ENCODE measurements at places on chromosomes 12 and 14.

DNA sequence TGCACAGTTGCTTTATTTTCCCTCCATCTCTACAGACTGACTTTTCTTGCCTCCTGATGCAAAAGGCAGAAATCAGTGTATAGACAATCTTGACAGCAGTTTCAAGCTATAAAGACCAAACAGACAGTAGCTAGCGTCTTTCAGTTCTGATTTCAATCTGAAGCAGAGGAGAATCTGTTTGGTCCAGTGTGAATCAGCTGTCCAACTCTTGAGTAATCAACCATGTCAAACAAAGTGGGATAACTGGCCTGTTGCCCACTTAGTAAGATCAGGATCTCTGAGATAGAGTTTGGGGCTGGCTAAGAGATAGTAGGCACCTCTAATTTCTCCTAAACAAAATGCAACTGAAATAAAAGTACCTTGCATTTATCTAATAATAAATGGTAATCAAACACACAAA is 797.4 kb upstream of the FBXO33 start:
- DNase-seq = no peak

DNA sequence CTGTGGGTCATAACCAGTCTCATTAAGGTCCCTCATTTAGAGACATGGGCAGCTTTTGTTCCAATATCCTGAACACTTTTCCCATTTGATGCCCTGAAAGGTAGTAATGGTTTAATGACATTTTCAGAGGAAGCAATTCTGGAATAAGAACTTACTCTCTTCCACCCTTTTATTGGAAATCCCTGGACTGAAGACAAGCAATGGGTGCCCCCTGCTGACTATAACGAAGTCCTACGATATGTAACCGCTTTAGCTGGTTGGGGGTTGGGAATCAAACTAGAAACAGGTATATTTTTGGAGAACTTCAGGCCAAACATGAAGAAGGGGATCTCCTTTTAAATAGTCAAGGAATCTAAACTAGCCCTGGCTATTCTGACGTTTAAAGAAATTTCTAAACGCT is 20.5 kb downstream of the SARNP start:
- DNase-seq = no peak

- no peak for DNase-seq
These were observed 29.6 kb downstream of the EEA1 start for GRCh38 chr12:92899386-92900001.

DNA sequence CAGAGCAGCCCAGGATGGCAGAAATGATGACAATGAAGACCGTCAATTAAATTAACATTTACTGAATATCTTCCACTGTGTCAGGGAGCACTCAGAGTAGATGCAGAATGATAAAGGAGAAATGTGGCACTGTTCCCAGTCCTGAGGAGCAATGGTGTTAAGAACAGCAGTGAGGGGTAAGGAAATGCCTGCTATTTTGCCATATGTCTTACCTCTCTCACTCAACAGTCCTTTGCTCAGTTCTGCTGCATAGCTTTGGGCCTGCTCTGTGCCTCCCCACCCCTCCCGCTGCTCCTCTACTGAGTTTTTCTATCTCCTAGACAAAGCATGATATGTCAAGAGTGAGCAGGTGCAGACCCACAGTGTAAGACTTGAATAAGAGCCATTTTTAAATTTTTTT is 318.8 kb downstream of the NAV3 start:
- DNase-seq = no peak

- DNase-seq = no peak
These were observed 4.0 kb downstream of the ACVRL1 start for GRCh38 chr12:51911307-51911706.

GRCh38 chr12:26319511-26319910 is 124.1 kb downstream of the SSPN start:
- no peak for DNase-seq

DNA sequence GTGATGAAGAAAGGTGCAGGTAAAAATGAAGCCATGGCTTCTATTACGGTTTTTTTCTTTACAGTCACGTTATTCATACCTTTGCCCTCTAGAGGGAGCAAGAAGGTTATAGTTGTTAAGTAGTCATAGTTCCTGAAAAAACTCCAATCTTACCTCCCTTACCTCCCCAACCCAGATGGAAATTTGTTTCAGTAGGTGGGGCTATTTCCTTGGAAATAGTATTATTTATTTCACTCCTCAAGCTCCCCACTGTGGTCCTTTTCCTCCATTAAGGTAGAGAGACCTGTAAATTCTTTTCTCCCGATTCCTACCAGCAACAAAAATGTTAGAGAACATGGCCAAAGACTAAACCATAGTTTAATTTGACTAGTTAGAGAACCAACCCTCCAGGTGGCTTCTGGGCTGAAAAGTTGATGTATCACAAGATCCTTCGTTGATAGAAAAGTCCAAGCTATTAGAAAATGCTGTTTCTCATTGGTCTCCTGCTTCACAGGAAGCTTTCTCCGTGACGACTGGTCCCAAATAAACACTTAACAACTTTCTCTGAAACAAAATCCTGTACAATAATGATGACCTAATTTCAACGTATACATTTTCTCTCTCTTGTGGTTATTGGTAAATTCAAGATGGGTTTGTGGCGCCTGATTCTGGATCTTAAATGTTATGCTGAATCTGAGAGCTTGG is 43.5 kb downstream of the TMX1 start:
- no peak for DNase-seq

DNA sequence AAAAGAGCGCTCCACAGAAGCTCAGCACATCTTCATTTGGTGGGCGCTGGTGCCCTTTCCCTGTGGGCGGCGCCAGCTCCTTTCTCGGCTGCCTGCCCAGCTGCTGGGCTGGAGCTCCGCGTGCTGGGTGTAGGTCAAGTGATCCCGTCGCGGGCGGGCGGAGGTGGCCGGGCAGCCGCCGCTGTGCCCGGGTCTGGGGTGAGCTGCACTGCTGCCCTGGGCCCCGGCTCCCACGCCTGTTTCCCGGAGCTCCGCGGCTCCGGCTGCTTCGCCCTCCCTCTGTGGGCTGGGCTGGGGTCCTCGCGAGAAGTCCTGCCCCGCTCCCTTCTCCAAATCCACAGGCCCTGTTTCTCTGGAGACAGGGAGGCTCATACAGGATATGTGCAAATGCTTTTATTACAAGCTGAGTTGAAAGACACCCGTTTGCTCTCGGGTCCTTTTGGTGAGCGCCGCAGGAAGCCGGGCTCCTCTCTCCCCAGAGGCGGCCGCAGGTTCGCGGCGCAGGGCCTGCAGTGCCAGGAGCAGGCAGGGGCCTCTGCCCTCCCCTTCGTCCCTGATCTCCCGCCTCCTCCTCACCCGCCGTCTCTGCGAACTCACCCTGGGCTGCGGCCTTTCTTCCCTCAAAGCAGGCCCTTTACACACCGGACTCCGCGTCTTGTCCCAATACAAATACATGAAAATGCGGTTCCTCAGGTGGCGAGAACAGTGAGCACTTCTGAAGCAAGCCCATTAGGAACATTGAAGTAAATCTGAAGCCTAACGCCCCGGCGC is 67.8 kb upstream of the CAPRIN2 start:
- no peak for DNase-seq

- DNase-seq = no peak
These were observed 4.0 kb downstream of the ASCL1 start for GRCh38 chr12:102961466-102961855.

GRCh38 chr12:102444707-102445106 is 35.7 kb downstream of the IGF1 start:
- no peak for DNase-seq

DNA sequence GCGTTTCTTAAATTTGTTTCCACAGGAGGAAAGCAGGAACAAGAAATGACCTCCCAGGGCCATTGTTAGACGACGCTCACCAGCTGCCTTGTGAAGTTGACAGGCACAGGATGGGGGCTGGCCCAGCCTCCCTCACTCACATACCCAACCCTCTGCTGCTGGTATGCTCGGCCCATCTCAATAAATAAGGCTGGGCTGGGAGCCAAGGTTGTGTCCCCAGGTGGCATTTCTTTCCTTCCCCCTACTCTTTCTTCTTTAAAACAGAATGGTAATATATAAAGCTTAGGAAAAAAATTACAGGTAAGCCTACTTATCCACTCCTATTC is 93.0 kb downstream of the ACTN1 start:
- no peak for DNase-seq

- no peak for DNase-seq
These were observed 600.5 kb downstream of the RERGL start for GRCh38 chr12:17489452-17489851.

GRCh38 chr12:42969355-42969754 is 379.8 kb upstream of the PRICKLE1 start:
- no peak for DNase-seq

DNA sequence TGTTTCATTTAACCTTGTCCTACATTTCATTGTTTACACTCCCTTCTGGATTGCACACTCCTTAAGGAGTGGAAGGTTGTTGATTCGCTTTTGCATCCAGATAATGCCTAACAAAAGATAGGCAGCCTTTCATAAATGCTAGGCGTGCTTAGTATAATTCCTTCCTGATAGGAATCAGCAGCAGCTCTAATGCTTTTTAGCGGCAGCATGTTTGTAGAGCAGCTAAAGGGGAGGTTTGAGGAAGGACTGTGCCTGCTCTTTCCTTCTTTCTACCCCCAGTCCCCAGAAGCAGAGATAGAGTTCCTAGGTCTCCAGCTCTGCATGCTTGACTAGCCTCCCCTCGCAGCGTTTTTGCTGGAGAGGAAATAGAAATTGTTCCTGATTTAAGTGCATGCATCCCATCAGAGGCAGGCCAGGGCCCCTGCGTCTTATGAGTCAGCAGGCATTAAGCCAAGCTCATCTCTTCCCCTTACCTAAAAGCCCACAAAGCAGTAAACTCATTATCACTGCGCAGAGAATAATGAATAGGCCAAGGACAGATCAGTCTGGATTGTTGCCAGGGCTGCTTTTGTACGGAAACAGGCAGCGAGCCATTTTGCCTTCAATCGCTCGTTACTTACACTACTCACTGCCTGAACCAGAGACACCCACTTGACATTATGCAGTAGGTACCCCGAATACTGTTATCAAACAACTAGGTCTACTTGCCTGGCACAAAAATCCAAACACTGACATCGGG is 14.0 kb upstream of the TBPL2 start:
- no peak for DNase-seq

DNA sequence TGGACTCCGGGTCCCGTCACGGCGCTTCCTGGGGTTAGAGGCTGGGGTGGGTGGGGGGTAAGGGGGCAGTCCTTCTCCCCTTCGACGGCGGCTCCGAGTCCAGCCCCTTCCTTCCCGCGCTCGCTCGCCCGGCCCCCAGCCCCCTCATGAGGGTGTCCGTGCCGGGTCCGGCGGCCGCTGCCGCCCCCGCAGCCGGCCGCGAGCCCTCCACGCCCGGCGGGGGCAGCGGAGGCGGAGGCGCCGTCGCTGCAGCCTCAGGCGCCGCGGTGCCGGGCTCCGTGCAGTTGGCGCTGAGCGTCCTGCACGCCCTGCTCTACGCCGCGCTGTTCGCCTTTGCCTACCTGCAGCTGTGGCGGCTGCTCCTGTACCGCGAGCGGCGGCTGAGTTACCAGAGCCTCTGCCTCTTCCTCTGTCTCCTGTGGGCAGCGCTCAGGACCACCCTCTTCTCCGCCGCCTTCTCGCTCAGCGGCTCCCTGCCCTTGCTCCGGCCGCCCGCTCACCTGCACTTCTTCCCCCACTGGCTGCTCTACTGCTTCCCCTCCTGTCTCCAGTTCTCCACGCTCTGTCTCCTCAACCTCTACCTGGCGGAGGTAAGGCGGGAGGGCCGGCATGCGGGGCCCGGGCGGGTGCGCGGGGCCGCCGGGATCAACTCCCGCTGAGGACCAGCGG is 500 bp downstream of the GPR137C start:
- DNase-seq = no peak

DNA sequence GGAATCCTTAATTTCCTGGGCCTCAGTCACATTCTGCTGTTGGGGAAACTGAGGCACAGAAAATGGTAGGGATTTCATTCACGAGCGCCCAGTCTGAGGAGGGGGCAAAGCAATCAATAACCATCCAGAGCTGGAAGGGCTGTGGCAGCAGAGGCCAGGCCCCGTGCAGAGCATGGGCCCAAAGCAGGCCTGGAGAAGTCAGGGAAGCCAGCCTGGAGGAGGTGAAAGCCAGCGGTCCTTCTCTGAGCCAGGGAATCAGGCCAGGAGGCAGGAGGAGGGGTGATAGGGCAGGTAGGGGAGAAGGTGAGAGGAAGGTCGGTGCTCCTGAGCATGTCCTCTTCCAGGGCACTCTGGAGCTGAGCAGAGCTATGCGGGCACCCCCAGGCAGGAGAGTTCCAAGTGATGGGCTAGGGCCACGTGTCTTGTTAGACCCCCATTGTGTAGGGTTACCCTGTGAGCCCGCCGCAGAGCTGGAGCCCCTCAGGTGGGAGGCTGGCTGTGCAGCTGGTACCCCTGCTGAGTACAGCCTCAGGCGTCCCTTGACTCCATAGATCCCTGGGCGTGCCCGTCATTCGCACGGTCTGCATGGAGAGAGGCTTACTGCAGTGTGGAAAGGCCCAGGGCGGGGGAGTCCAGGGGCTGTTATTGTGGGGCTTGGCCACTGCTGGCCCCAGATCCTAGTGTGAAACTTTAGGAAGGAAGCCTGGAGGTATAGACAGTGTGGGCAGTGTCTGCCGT is 4.8 kb downstream of the TNFAIP2 start:
- DNase-seq = no peak

DNA sequence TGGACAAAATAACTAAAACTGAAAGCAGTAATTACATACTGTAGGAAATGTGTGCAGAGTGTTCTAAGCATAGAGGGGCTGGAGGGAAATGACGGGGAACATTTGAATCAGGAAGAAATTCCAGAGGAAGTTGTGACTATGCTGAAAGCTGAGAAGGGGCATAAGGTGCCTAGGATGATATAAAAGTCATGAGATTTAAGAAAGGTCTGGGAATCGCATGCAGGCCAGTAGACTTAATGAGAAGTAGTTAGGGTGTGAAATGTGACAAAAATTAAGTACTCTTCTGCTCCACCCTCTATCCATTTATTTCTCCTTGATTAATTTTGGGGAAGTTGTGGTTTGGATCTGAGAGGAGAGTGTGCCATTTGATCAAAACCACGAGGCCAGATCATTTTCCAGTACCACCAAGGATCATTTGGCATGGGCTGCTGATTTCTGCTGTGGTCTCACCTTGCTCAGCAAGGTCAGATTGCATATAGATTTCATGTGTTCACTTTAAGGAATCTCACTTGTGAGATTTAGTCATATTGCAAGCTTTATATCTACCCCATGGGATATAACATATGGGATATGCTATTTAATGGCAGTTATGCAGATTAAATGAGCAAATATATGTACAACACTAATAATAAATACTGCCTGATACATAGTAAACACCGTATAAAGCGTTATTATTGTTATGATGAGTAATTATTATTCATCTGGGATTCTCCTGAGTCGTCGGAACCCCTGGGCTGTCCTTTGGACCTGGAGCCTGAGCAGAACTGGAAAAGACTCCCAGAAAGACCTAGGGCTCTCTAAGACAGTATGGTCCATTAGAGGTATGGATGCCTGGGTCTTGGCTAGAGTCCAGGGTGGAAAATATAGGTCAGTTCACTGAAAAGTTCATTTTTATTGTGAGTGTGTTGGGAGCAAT is 72.3 kb downstream of the SRGAP1 start:
- no peak for DNase-seq

DNA sequence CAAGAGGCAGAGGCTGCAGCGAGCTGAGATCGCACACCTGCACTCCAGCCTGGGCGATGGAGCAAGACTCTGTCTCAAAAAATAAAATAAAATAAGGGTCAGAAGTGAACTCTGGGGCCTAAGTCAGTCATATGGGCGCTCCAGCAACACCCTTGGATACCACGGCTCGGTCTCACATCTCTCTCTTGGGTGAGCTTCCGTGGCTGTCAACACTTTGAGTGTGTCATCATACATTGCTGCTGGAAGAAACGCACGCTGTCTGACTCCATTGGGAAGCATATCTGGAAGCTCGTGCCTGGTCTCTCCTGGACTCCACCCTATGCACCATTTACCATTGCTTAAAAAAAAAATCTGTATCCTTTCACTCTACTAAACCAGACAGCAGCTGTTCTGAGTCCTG is 20.2 kb downstream of the GLRX5 start:
- DNase-seq = no peak

GRCh38 chr12:121222847-121223246 is 12.9 kb downstream of the P2RX4 start:
- DNase-seq = no peak

Data from GM18507 (cell line).